MM.1S (cell line): ENCODE measurements at places on chromosomes 1 and 21.

GRCh38 chr1:89802841-89803240 lies 18.0 kb upstream of the LRRC8D start:
- no peak overlapping the region for H3K27ac ChIP-seq
- H3K36me3 ChIP-seq = no peaks in the 10 kb centered on the region
- H3K4me1 ChIP-seq = no peaks in the 10 kb centered on the region
- DNase-seq = no peak

DNA sequence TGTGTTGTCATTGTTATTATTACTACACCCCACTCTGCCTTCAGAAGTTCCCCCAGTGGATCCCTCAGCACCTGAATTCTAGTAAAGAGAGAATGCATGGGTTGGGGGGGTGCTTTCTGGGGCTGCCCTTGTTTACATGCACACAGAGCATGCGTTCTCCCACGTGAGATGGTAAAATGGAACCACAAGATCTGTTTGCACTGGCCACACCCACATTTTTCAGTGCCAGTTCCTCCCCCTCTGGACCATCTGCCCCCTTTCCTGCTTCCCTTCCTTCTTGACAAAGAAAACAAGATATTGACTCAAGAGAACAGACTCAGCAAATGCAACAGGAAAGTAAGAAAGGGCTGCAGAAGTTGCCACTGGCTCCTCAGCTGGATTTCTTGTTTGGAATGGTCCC lies 8.9 kb downstream of the SLC6A17 start:
- H3K4me1 ChIP-seq = no peaks in the 10 kb centered on the region
- H3K27me3 ChIP-seq = no peaks in the 10 kb centered on the region
- H3K4me3 ChIP-seq = no peak overlapping the region
- H3K36me3 ChIP-seq = no peaks in the 10 kb centered on the region
- no peak for DNase-seq

DNA sequence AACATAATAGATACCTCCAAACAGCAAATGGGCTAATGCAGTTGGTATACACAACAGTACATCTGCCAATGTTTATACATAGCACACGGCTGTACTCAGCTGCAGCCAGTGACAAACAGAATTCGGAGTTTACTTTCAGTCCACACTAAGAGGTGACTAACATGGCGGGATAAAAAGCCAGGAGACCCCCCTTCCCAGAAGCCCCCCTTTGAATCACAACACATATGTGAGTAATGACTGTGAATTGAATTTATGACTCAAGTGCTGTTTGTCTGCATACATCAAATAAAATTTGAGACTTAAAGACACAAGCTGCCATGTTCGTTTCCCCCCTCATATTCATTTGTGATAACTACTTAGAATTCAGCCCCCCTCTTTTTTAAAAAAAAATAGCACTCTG lies 113.2 kb downstream of the RUNX1 start:
- DNase-seq = no peak
- no peaks in the 10 kb centered on the region for H3K27me3 ChIP-seq
- H3K4me1 ChIP-seq = peaks cover 5% of the 10 kb centered on the region; the same call in 1 of the 2 replicates

DNA sequence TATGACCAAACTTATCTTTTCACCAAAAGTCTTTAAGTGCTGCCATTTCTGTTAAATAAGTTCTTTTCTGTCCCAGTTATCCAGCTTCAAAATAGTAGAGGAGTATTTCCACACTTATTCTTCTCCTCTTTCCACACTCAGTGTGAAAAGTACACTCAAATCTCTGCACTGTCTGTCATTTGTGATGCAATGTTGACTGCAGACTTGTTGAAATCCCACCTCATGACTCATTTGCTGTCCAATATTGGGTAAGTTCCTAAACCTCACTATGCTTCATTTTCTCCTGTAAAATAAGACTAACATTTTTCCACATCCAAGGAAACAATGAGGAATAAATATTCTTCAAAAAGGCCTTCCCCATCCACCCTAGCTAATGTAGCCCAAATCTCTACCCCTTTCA lies 17.5 kb downstream of the LRRIQ3 start:
- H3K36me3 ChIP-seq = no peaks in the 10 kb centered on the region
- H3K4me1 ChIP-seq = no peaks in the 10 kb centered on the region
- no peaks in the 10 kb centered on the region for H3K27me3 ChIP-seq
- no peak overlapping the region for H3K4me3 ChIP-seq
- no peak overlapping the region for H3K27ac ChIP-seq
- no peak for DNase-seq

- 0 out of 2 replicates have a peak overlapping the region, but pooled peaks have one; percentile 36 for H3K4me3 ChIP-seq
- DNase-seq = no peak
- H3K4me1 ChIP-seq = peaks cover 12% of the 10 kb centered on the region
- H3K27ac ChIP-seq = no peak overlapping the region
- 0 out of 2 replicates have a peak, but pooled peaks cover 4% of the 10 kb centered on the region for H3K27me3 ChIP-seq
Observed at GRCh38 chr1:206657751-206658150, 22.4 kb downstream of the DYRK3 start.

- no peaks in the 10 kb centered on the region for H3K4me1 ChIP-seq
- H3K27me3 ChIP-seq = no peaks in the 10 kb centered on the region
- no peaks in the 10 kb centered on the region for H3K36me3 ChIP-seq
- H3K4me3 ChIP-seq = no peak overlapping the region
Observed at GRCh38 chr1:25989440-25990234, 8.2 kb downstream of the PAFAH2 start.

DNA sequence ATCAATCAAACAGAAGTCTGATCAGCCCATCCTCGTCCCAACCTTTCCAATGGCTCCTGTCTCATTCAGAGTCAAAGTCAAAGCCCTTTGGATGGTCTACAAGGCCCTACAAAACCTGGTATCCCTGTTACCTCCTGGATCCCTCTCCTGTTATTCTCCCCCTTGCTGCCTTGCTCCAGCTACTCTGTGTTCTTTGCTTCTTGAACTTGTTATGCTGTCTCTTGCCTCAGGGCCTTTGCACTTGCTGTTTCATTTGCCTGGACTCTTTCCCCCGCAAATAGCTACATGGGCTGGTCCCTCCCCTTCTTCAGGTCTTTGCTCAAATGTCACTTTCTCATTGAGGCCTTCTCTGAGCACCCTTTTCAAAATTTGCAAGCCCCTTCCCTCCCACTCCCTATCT lies 1.4 kb upstream of the CSF3R start:
- DNase-seq = no peak
- H3K27me3 ChIP-seq = no peaks in the 10 kb centered on the region; the same call in 1 of the 2 replicates
- H3K4me1 ChIP-seq = no peaks in the 10 kb centered on the region
- no peaks in the 10 kb centered on the region for H3K36me3 ChIP-seq
- H3K27ac ChIP-seq = no peak overlapping the region

GRCh38 chr1:193019442-193020026 lies 39.6 kb downstream of the UCHL5 start:
- peak; percentile 73 for DNase-seq
- peaks cover 5% of the 10 kb centered on the region; the same call in 1 of the 2 replicates for H3K36me3 ChIP-seq
- no peaks in the 10 kb centered on the region for H3K27me3 ChIP-seq
- no peak overlapping the region for H3K4me3 ChIP-seq
